HepG2 (cell line): ENCODE measurements at places on chromosomes 5 and 9. TPM values are rescaled to one million over a fixed set of nuclear protein-coding genes. Genes with fewer than 3 reads are reported as not detected.

- no peak for DNase-seq
- no peaks in the 10 kb centered on the region for H3K4me1 ChIP-seq
Measured at GRCh38 chr9:87635656-87636501, 90.0 kb upstream of the CTSL start.

DNA sequence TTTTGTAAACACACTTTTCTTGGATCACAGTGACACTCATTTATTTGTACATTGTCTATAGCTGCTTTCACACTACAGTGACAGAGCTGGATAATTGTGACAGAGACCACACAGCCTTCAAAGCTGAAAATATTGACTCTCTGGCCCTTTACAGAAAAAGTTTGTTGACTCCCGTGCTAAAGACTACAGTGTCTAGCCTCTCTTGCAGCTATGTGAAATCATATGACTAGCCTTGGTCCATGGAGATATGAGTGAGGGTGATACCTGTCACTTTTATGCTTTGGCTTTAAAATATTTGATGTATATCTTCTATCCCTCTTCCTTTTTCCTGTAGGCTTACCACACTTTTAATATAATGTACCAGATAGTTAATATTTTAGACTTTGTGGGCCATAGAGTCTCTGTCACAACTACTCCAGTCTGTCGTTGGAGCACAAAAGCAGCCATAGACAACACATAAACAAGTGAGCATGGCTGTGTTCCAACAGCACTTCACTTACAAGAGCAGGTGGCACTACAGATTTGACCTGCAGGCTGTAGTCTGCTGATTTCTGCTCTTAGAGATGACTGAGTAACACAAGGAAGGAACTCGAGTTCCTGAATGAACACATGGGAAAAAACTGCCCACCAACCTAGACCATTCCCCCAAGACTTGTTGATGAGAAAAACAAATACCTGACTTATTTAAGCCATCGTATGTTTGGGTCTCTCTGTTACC, 73.5 kb upstream of the ANKRD55 start:
- DNase-seq, result no peak
- no peak overlapping the region for H3K4me3 ChIP-seq
- peaks cover 49% of the 10 kb centered on the region for H3K4me1 ChIP-seq
- H3K27me3 ChIP-seq, result no peaks in the 10 kb centered on the region
- H3K36me3 ChIP-seq, result no peaks in the 10 kb centered on the region

GRCh38 chr5:8840237-8840636, 705.6 kb downstream of the SEMA5A start:
- H3K4me3 ChIP-seq, result no peak overlapping the region
- H3K36me3 ChIP-seq, result no peaks in the 10 kb centered on the region
- no peak overlapping the region for H3K27ac ChIP-seq
- H3K4me1 ChIP-seq, result no peaks in the 10 kb centered on the region
- no peak for DNase-seq

GRCh38 chr9:117835798-117836197, 131.6 kb downstream of the TLR4 start:
- H3K27me3 ChIP-seq, result no peaks in the 10 kb centered on the region
- H3K27ac ChIP-seq, result no peak overlapping the region
- no peak for DNase-seq
- no peak overlapping the region for H3K4me3 ChIP-seq
- H3K4me1 ChIP-seq, result no peaks in the 10 kb centered on the region
- no peaks in the 10 kb centered on the region for H3K36me3 ChIP-seq

DNA sequence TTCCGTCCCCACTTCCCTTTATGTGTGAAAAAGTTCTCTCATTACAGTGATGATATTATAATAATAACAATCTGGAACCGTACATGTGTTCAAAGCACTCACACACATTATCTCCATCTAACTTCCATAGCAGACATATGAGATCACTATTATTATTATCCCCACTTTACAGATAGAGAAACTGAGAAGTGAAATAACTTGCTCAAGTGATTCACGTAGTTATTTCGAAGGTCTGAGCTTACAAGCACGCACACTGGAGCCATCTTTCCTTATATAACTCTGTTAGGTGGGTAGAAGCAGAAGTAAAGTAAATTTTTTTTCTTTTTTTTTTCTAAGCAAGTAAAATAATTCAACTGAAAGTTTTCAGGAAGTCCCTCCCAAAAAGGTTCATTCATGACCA, 62.9 kb upstream of the PTGER4 start:
- no peak for DNase-seq
- H3K27ac ChIP-seq, result no peak overlapping the region
- H3K36me3 ChIP-seq, result no peaks in the 10 kb centered on the region
- H3K4me1 ChIP-seq, result no peaks in the 10 kb centered on the region
- no peaks in the 10 kb centered on the region for H3K27me3 ChIP-seq

DNA sequence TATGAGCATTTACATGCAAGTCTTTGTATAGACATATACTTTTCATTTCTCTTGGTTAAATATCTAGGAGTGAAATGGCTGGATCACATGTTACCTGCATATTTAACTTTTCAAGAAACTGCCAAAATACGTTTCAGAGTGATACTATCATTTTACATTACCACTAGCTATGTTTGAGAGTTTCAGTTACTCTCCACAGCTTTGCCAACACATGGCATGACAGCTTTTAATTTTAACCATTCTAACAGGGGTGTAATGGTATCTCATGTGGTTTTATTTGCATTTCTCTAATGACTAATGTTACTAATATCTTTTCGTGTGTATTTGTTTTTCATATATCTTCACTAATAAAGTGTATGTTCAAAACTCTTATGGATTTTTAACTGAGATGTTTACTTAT, 99.8 kb downstream of the DTWD2 start:
- no peaks in the 10 kb centered on the region for H3K4me1 ChIP-seq

CANX gene
- 438 and 680 TPM in 2 replicates for total RNA-seq
